Activated CD4-positive, alpha-beta T cell treated with anti-CD3 and anti-CD28 coated beads, Interleukin-2, amount 50 U/mL, for 24 hours (primary cell): ENCODE measurements at places on chromosomes 16 and 17.

DNA sequence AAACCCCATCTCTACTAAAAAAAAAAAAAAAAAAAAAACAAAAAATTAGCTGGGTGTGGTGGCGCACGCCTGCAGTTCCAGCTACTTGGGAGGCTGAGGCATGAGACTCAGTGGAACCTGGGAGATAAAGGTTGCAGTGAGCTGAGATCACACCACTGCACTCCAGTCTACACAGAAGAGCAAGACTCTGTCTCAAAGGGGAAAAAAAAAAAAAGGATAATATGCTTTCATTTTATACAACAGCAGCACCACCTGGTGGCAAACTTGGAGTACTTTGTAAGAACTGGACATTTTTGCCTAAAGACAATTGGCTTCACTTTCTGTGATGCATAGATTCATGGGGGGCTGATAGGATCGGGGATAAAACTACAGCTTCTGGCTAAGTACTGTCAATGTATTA is 8.5 kb downstream of the CHTF8 start:
- DNase-seq, result no peak

- no peak for DNase-seq
These were observed 165.5 kb upstream of the TBX2 start for GRCh38 chr17:61233991-61234750.

DNA sequence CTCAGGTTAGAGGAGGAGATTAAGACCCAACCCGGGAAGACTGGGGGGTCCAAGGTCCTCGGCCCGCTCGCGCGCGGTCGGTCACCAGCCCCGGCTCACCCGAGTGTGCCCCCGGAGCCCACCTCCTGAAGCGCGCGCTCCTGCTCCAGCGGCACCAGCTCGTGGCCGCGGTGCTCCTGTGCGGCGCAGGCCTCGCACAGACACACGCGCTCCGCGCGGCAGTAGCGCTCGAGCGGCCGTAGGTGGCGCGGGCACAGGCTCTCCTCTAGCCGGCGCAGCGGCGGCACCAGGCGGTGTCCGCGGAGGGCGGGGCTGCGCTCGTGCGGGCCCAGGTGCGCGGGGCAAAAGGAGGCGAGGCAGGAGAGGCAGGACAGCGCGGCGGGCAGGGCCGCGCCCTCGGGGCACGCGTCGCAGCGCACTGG is 618 bp downstream of the TRIM47 start:
- DNase-seq, result peak; percentile 45

DNA sequence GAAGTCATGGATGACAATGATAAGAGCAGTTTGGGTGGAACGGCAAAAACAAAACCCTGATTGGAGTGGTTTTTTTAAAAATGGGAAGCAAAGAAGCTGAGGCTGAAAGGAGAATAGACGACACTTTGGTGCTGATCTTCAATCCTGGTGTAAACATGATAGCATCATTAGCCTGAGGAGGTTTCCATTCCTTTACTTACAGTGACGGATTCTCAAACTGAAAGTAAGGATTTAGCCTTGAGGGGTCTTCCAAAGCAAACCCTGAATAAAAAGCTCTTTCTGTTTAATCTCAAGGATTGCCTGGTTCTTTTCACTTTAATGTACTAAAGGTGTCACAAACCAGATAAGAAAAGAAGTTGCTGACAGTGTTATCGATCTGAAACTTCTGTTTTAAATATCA is 69.3 kb downstream of the KCNJ2 start:
- DNase-seq, result no peak

DNA sequence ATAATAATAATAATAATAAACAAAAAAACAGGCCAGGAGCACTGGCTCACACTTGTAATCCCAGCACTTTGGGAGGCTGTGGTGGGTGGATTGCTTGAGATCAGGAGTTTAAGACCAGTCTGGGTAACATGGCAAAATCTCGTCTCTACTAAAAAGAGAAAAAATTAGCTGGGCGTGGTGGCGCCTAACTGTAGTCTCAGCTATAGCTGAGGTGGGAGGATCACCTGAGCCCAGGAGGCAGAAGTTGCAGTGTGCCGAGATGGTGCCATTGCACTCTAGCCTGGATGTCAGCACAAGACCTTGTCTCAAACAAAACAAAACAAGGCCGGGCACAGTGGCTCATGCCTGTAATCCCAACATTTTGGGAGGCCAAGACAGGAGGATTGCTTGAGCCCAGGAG is 18.7 kb upstream of the ATP6V0C start:
- DNase-seq, result no peak

DNA sequence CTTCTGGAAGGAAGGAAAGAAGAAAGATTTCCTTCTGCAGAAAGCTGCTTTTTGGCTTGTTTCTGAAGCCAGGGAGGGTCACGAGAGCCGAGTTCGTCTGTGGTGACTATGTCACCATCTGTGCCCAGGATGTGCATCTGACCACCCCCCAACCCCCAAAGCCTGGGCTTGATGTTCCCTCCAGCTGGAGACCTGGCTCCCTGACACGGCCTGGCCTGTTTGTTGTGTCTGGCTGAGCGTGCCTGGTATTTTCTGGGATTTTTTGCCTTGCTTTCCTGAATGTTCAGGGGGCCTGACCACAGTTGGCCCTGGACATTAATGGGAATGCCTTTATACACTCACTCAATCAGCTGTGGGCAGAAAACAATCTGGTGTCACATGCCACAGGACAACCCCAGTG is 38.9 kb downstream of the LGALS9 start:
- DNase-seq, result no peak

- DNase-seq, result peak; percentile 58
These were observed 10.0 kb downstream of the PITPNC1 start for GRCh38 chr17:67386965-67387551.

GRCh38 chr17:16496820-16497489 is 5.0 kb upstream of the LRRC75A start:
- DNase-seq, result no peak

GRCh38 chr16:85753559-85753958 is 2.7 kb upstream of the C16orf74 start:
- DNase-seq, result no peak

- DNase-seq, result peak; percentile 36
These were observed 4.2 kb downstream of the MNT start for GRCh38 chr17:2396568-2397246.

- DNase-seq, result no peak
These were observed 7.2 kb upstream of the SLC43A2 start for GRCh38 chr17:1635675-1636465.

DNA sequence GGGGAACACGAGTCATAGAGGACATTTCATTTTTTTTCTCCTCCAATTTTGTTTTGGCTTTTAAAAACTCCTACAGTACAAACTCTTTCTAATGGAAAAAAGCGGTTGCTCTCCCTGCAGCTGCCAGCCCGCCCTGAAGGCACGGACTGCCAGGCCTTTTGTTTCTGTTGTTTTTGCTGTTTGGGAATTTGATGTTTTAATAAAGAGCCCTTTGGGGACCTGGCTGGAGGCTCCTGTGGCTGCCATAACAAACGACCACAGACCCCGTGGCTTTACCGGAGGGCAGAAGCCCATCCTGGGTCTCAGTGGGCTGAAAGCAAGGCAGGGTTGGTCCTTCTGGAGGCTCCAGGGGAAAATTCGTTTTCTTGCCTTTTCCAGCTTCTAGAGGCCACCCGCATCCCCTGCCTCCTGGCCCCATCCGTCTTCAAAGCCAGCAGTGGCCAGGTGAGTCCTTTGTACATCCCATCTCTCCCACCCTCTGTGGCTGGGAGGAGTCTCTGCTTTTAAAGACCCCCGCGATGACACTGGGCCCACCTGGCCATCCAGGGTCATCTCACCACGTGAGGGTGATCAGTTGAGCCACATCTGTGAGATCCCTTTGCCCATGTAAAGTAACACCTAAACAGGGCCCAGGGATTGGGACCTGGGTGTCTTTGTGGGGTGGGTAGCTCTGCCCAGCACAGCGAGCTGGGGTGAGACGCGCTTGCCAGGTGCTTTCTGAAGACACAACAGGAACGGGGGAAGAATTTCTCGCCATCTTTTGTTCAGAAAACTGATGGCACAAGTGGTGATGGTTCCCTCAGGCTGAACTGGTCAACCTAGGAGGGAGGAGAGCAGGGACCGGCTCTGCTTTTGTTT is 113.9 kb downstream of the BANP start:
- DNase-seq, result no peak

DNA sequence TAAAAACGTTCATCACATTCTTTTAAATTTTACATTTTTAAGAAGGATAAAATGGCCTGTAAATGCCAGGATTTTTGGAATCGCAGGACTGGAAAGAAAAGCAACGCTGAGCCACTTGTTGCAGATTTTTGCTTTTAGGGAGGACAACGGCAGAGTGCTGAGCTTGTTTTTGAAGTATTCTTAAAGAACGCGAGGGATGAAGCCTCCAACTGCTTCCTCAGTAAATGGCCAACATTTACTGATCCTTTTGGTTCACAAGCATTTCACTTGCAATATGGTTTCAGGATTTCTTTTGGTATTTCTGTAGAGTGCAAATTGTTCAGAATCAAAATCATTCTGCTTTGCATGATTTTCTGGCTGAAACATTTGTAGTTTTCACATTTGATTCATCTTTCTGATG is 2.8 kb upstream of the KRT23 start:
- DNase-seq, result no peak

DNA sequence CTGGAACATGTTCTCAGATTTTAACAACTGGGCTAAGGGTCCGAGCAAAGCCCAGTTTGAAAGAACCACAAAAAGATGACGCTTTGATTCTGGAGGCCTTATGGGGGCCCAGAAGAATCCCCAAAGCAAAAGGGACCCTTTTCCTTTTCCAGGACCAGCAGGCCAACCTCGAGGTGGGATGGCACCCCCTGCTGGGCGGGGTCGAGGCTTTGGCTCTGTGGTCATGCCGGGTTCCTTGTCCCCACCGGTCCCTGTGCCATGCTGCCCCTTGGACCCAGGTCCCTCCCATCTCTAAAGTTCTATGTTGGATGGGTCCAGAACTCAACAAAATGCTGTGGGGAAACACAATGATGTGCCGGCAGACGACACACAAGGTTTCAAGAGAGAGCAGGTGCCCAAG is 30.9 kb downstream of the TMEM204 start:
- DNase-seq, result no peak

DNA sequence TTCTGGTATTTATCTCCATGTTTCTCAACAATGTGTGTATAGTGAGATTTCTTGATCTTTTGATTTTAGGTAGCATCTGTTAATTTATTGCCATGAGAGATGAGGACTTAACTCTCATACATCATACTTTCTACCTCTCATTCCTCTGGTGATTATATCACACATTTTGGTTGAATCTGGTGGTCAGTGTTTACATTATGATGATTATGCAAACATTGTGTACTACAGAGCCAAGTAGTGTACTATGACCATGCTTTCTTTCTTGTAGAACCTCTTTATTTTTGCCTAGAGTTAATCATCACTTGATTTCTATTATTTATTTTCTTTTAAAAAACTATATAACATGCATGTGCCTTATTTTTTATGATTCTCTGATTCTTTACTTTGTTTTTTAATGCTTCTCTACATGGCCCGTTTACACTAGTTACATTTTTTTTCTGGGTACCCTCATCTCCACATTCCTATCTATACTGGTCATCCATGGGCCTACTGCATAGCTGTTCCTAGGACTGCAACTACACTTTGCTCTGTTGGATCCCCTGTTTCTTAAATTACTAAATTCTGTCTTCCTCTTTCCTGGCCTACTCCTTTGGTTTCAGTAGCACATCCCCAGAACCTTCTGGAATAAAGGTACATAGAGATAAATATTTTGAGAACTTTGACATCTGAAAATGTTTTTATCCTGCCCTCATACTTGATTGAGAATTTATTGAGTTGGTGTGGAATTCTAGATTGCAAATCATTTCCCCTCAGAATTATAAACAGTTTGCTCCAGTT is 63.0 kb upstream of the LRRC37A3 start:
- DNase-seq, result no peak

DNA sequence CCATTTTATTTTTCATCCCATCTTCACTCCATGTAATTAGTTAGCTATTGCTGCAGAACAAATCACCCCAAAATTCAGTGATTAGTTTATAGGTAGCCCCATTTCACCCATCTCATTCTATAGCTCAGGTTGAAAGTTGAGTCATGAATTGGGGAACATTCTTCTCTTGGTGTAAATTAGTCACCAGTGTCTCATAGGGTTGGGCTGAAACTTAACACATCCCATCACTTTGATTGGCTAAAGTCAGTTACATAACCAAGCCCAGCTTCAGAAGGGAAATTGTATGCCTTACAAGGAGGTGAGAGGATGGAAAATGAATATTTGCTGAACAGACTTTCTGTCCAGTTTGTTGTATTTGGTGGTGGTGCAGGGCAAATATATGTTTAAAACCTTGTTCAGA is 477.5 kb downstream of the WWOX start:
- DNase-seq, result no peak

GRCh38 chr16:3578610-3579551 is 1.7 kb upstream of the NLRC3 start:
- peak; percentile 10 for DNase-seq

DNA sequence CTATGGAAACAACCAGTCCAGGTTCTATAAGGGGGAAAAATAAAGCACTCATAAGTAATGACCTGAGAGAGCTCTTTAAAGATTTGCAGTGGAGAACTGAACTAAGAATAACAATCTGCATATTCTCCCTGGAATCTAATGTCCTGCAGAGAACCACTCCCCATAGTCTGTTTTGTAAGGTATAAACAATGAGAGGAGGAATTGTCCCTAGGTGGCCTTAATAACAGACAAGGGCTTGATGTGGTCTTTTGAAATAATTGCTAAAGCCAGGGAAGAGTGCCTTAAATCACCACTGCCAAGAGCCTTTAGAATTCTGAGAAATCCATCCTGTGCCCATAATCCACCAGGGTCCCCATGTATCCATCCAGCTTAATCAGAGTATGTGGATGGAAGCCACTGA is 106.3 kb downstream of the CDH11 start:
- no peak for DNase-seq

- DNase-seq, result no peak
These were observed 133.2 kb upstream of the AXIN2 start for GRCh38 chr17:65694601-65695000.

- DNase-seq, result no peak
These were observed 228.2 kb upstream of the GSE1 start for GRCh38 chr16:85384833-85385462.

DNA sequence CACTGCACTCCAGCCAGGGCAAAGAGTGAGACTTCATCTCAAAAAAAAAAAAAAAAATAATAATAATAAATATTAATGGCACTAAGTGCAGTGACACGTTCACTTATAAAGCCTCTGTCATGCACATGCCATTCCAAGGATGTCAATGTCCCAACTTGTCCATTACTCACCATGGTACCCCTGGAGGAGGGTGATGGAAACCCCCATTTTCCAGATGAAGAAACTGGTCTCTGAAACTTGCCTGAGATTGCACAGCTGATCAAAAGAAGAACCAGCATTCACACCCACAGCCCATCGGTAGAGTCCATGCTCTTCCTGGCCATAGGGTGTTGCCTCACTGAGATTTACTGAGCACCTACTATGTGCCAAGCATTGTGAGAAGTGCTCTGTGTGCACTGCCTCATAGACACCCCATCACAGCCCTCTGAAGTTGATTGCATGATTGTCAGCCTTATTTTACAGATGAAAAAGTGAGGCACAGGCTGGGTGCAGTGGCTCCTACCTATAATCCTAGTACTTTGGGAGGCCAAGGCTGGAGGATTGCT is 123.7 kb downstream of the ABCC1 start:
- DNase-seq, result no peak

DNA sequence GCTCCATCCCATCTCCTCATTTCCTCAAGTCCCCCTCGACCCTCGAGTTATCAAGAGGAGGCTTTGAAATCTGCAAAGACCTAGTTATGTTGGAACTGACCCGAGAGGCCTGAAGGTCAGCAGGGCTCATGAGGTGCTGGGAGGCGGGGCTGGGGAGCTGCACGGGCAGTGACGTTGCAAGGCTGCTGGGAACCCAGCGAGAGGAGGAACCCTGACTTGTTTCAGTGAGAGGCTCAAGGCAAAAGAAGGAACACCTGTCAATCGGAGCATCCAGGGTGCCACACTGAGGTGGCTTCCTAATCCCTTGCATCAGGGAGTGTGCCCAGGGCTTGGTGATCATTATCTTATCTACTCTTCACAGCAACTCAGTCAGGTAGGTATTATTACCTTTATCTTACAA is 86.9 kb downstream of the CDH11 start:
- no peak for DNase-seq
